ENCODE measurements at places on chromosomes 11 and 22. TPM values are rescaled to one million over a fixed set of nuclear protein-coding genes. Genes with fewer than 3 reads are reported as not detected.

- DNase-seq, result no peak
Observed at GRCh38 chr11:19537803-19538453, 174.7 kb upstream of the NAV2 start.

DNA sequence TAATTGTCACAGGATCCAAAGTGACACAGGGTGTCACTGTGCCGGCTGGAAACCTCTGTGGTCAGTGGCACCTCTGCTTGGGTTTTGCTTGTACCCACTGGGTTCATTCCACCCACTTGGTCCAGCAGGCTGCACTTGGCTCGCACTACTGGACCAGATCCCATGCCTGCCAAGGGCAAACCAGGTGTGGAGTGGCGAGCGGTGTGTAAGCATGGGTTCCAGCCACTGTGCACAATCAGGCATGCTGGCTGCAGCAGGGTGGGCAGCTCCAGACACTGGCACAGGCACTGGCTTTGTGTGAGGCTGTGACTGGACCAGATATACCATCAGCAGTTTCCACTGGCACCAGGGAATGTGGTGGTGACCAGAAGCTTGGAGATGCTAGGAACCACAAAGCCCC, 261.4 kb downstream of the KCNA4 start:
- DNase-seq, result no peak

- DNase-seq, result peak; percentile 42
Observed at GRCh38 chr11:17646451-17647145, 72.8 kb upstream of the MYOD1 start.

GRCh38 chr11:28704801-28705200, 596.6 kb downstream of the METTL15 start:
- no peak for DNase-seq

Gene MS4A6E
- not detected for total RNA-seq

Gene OR56A1
- 0.03 TPM for total RNA-seq

DNA sequence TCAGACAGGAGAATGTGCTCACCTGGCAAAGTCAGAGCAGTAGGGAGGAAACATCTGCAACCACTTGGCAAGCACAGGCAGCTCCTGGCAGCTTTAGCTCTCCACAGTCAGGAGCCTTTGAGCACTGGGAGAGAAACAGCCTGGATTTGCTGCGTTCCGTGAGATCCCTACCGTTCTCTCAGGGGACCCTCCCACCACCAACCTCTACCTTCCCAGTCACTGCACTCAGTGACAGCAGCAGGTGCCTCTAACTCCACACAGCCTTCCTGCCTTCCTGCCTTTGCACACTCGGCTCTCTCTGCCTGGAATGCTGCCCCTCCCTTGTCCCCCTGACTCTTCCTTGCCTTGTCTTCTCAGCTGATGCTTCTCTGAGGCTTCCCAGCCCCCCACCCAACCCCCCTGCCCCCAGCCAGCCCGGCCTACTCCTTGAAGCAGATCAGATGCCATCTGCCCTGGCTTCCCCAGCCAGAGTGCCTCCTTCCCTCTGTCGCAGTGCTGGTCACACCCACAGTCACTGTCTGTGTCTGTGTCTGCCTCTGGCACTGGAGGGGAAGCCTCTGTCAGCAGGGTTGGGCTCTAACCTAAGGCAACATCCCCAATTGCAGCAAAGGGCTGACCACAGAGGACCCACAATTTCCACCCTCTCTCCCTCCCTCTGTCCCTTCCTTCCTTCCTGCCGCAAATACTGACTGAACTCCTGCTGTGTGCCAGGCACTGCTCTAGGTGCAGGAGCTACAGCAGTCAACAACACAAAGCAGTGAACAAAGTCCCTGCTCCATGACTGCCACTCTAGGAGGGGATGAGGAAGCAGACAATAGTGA, 14.9 kb upstream of the TSKU start:
- peak; percentile 57 for DNase-seq

DNA sequence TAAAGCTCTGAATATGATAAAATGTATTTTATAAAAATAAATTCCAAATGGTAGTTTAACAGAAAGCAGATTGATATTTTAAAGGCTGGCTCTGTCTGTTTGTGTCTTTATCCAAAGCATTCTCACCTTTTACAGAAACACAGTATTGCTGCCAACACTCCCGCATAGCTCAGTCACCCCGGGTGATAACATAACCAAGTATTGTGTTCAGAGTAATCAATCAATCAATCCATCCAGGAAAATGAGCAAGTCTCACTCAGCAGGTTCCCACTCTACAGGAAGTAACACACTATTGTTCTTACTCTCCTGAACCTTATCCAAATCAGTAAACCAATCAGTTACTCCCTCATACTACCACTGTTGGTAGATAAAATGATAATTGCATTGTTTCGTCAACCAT, 203.4 kb downstream of the LRRC4C start:
- DNase-seq, result no peak

DNA sequence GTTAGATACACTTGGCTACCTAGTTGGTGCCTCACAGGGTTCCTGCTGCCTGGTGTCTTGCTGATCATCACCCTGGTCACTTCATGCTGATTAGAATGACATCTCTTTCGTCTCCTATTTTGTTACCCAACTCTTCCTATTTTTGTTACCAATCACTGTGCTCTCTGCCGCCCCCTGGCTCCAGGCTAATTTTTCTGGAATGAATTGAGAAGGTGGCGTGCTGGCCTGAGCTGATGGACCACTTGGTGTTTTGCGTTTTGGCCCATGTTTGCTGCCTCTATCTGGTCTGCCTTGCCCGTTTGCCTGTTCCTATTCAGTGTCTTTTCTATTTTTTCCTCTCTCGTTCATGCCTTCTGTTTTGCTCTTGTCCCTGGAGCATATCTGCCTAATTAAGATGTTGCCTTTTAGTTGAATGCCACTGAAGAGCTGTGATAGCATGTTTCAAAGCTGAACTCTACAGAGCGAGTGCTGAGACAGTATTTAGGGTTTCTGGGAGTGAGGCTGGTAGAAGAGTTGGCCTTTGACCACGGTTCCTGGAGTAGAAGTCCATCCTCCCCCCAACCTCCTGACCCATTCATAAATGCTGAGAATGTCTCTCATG, 5.9 kb upstream of the ATF4 start:
- peak; percentile 78 for DNase-seq

Gene LIN7C
- total RNA-seq, result 36.3 TPM

DNA sequence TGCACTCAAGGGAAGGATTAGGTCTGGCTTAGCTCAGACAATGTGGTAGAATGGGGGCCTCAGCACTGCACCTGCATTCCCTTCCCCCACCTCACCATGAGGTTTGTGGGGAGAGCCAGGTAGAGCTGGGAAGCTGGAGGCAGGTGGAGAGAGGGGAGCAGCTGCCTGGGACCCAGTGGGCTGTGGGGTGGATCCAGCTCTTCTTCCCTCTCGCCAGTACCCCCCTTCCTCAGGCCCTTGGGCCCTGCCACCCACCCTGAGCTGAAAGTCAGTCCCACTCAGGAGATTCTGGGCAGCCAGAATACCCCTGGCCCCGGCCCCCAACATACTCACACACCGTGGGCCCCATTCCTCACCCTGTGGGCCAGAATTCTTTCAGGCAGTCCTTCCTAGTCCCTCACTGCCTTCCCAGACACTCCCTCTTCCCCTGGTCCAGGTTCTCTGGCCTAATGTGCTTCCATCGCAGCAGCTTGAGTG, 3.1 kb upstream of the POLD4 start:
- DNase-seq, result peak; percentile 25

Gene INS
- not detected for total RNA-seq

GRCh38 chr11:78166855-78167469, 21.5 kb downstream of the KCTD21 start:
- DNase-seq, result no peak

GRCh38 chr11:10456519-10456918, 1.5 kb downstream of the AMPD3 start:
- peak; percentile 9 for DNase-seq

- DNase-seq, result no peak
Observed at GRCh38 chr11:128291835-128292234, 295.5 kb downstream of the ETS1 start.

Gene ASCC2
- 26.7 TPM for total RNA-seq

DNA sequence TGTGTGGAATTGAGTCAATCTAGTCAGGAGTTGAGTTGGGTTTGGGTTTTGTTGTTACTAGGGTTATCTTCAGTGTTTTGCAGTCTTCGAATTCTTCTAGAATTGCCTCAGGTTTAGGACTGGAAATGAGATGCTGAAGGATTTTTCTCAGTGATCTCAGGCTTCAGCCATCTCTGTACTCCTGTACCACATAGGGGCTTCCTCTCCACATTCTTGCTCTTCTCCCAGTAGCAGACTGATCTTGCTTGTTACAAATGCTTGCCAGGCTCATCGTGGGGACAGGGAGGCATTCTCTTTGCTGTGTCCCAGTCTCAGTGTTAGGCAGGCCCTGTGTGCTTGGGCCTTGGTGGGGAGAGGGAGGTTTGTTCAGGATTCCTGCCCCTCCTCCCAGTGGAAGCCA, 96.1 kb downstream of the LRRC32 start:
- DNase-seq, result no peak

Gene CCDC81
- 1.3 TPM for total RNA-seq

Gene BRSK2
- total RNA-seq, result 23.6 TPM

GRCh38 chr11:95108671-95109551, 19.3 kb downstream of the ENDOD1 start:
- DNase-seq, result no peak

Gene DGAT2
- total RNA-seq, result 1.3 TPM

DNA sequence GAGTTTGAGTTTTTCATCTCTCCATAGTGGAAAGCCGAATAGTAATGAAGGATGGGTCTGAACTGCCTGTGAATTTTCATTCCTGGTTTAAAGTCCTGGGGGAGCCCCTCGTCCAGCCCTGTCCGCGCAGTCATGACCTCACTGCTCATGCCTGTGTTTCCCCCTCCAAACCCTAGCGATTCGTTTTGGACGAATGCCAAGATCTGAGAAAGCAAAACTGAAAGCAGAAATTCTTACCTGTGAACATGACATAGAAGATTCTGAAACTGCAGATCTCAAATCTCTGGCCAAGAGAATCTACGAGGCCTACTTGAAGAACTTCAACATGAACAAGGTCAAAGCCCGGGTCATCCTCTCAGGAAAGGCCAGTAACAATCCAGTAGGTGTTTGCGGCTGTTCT, 30.5 kb downstream of the CDPF1 start:
- DNase-seq, result no peak

DNA sequence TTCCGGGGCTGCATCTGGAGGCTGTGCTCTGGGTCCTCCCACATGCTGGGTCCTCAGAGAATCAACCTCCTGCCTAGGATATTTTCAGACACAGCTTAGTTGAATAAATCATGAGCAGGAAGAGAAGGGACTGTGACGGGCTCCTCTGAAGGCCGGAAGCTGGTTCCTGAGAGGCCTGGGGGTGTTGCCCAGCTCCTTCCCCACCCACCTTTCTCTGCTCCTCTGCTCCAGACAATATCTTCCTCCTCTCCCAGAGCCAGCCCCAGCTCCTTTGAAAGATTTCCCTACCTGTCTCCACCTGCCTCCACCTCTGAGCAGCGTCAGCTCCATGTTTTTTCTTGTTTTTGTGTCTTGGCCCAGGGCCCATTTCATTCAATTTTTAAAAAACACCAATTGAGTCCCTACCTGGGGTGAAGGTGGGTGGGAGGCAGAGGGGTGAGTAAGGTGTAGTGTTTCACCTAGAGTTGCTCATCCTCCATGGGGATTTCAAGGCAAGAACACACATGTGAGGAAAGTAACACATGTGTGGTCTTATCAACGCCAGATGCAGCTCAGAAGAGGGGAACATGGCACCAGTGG, 24.8 kb upstream of the THY1 start:
- no peak for DNase-seq

GRCh38 chr11:36620246-36620645, 22.2 kb upstream of the RAG2 start:
- DNase-seq, result no peak

Gene MICAL2
- 0.83 TPM for total RNA-seq

DNA sequence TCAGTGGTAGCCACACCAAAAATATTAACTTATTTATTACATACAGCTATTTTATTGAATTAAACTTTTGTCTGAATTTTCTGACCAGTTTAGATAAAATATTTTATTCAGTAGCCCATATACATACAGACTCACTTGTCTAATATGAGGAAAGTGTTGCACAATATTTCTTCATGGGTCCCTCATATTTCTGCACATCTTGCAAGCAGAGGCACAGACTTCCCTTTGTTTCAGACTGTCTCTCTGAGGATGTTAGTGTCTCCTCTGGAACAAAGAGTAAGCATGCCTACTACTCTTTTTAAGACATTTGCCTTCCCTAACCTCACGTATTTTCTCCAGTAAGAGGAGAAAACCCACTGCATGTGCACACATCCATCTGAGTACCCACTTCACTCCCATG, 81.2 kb downstream of the OR5AK2 start:
- DNase-seq, result no peak

GRCh38 chr22:30054764-30055069, 25.5 kb upstream of the HORMAD2 start:
- DNase-seq, result no peak

DNA sequence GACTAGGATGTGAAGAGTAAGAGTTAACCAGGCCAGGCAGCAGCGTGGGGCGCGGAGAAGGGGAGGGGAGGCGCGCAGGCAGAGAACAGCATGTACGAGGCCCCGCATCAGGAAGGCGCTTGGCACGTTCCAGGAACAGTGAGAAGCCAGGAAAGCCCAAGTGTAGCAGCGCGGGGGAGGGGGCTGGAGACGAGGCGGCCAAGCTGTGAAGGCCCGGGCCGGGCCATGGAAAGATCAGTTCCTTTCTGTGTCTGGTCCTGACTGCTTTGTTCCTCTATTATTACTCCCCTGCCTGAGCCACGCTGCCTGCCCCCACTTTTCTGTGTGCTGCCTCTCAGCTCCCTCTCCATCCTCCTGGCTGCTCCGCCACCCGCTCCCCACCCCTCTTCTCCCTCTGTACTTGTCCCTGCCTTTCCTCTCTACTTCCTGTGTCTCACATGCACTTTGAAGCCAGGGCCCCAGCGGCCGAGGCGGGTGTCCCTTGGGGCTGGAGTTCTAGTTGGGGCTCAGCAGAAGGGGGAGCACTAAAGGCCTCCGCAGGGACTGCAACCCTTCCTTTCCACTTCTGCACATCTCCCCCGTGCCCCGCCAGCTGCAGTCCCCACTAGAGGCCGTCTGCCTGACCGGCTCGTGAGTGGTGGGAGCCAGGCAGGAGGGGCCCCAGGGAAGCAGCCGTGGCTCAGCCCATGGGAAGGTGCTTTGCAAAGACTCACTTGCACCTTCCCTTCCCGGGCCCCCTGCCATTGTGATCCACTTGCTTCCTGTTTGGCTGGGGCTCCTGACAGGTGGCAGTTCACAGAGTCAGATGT, 63.7 kb downstream of the PRDM11 start:
- DNase-seq, result peak; percentile 93

DNA sequence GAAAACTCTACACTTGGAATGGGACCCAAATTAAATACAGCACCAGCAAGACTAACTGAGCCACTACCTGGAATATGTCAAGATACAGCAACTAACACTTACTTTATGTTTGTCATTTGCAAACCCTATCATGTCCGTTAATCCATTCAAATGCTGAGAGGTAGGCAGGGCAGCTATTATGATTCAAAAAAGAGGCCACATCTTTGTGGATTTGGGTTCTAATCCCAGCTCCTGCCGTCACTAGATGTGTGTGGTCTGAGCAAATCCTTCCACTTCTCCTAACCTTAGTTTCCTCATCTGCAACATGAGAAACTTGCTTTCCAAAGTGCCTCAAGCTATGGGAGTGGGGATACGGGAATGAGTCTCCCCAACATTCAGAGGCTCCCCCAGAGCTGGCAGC, 24.2 kb downstream of the FLI1 start:
- no peak for DNase-seq

GRCh38 chr11:92332986-92333385, 108.4 kb downstream of the FAT3 start:
- no peak for DNase-seq

Gene NEFH
- total RNA-seq, result 2.0 TPM

GRCh38 chr11:59918480-59918879, 19.8 kb upstream of the OOSP1 start:
- DNase-seq, result no peak

Gene OR5A1
- total RNA-seq, result not detected
